ENCODE measurements at places on chromosomes 6 and 20. TPM values are rescaled to one million over a fixed set of nuclear protein-coding genes. Genes with fewer than 3 reads are reported as not detected.

The DEFB114 gene
- not detected for total RNA-seq

- no peak for DNase-seq
These were observed 18.8 kb downstream of the CFAP61 start for GRCh38 chr20:20070871-20071726.

- DNase-seq, result no peak
These were observed 8.1 kb upstream of the HSPA12B start for GRCh38 chr20:3724356-3724755.

DNA sequence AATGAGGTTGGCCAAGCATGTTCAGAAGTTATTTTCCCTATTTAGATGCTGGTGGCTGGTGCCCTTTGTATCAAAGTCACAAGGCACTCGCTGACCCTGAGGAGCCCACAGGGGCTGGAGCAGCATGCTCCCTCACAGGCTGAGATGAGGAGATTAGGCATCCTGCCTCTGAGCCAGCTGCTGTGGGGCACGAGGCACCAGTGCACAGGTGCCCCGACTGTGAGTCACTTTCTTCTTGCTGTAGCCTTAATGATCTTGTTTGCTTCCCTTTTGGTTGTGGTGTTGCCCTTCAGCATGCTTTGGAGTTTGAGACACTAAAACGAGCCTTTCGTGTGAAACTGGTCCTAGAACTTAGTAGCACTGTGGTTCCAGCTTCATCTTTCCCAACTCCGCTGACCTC is 4.3 kb downstream of the PSMG4 start:
- peak; percentile 55 for DNase-seq

The MICB gene
- total RNA-seq, result 9.5 TPM

DNA sequence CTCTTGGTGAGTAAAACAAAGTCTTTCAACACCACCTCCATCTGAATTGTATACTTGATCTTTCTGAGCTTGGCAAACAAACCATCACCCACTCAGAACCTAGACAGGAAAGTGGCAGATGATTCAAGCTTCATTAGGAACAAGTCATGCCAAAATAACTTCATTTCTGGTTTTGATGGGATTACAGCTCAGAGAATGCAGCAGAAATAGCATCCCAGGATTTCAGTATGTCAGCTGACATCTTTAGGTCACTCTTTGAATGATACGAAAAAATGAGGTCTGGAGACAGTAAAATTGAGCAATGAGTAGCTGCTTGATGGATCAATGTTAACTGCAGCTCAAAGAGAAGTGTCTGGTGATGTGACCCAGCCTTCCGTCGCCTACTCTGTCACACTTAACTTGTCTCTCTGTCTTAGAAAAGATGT is 92.4 kb downstream of the GJA10 start:
- no peak for DNase-seq

DNA sequence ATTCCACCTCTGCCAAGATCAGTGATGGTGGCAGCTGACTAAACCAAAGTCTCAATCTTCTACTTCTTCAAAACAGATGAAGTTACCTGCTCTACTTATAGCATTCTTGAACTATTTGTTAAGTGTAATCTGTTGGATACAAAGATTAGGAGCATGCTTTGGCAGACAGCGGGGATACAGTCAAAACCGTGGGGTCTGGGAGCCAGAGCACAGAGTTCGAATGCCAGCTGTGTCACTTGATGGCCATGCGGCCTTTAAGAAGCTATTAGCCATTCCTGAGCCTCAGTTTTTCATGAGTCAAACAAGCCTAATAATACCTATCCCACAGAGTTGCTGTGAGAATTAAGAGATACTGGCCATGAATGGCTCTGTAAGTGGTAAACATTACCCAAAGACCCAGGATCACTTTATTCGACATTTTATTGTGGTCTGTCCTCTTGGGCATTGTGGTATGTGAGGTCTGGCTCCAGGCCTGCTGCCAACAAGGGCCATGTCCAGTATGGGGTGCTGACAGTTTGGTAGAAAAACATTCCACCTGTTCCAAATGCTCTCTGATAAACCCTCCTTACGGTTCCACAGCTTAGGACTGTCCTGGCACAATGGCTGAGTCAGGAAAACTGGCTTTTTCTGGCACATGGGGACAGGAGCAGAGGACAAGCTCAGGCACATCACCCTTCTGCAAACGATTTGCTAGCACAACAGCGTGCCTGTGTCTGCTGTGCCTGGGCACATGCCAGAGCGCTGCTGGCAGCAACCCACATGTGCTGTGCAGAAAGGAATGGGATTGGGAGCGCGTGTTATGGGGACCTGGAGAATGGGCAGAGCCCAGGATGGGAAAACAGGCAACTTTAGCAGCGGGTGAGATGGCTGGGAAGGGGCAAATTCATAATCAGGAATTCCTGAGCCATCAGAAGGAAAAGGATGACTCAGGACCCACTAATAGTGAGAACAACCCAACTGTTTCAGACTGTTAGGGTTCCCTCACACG is 15.7 kb upstream of the FAM83C start:
- DNase-seq, result no peak

DNA sequence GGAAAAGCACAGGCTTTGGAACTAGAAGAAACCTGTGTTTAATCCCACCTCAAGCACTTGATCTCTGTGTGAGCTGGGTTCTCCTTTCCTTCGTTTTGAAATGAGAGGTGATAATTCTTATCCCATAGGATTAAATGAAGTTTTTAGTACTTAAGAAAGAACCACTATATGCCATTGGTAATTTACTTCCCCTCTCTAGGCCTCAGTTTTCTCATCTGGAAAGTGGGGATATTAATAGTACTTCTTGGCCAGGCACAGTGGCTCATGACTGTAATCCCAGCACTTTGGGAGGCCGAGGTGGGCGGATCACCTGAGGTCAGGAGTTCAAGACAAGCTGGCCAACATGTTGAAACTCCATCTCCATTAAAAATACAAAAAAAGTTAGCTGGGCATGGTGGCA is 14.1 kb downstream of the REM1 start:
- no peak for DNase-seq

DNA sequence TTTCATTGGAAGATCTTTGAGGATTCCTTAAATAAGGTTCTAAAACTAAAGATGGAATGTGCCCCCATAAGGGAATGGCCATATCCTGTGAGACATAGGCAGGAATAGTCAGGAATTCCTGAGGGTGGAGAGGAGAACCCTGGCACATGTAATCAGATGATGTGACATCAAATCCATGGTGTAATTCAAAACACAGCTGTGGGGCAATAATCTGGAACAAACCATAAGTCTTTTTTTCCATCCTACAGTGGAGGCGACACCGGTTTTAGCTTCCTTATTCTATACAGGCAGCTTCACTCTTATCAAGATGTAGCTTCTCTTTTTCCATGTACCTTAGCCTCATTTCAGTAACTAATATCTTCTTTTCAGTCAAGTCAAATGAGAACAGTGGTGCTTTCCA is 133.6 kb upstream of the CITED2 start:
- no peak for DNase-seq

The CRISP2 gene
- total RNA-seq, result 0.05 TPM

DNA sequence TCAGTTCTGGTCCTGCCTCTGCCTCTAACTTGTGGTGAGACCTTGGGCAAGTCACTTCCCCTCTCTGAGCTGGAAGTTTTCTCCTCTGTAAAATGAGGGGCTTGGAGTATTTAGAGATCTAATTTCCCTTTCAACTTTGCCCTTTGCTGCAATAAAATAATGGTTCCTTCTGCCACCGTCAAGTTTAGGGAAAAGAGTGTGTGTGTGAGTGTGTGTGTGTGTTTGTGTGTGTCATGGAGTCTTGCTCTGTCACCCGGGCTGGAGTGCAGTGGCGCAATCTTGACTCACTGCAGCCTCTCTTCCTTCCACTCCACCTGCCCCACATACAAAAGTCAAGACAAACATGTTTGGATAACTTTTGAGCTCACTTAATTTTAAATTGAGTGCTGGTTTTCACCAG is 39.2 kb upstream of the PIM1 start:
- no peak for DNase-seq

DNA sequence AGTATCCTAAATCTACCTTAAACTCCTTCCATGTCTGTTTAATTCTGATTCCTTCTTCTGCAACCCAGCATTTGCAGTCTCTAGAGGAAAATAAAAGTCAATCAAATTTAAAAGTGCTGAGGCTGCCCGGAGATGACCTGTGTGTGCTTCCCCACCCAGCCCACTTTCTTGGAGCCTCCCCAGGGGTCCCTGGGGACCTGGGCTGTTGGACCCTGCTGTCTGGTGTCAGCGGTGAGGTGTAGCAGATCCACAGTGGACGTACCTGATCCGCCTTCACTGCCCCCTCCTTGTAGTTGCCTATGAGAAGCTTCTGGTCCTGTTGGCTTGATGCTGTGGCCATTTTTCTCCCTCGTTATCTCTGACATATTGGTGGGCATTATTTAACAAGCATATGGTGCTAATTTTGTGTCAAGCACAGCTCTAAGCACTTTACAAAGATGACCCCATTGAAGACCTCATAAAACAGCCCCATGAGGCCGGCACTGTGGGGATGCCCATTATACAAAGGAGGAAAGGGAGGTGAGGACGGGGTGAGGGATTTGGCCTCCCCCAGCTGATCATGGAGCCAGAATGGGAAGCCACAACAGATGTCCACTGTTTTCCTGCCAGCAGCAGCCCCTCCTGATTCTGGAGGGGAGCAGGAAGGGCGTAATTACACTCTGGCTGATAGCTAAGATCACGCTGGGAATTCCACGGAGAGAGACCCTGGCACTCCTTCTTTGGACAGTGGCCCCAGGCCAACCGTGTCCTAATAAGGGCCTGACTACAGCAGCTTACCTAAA is 628.2 kb downstream of the CDH26 start:
- DNase-seq, result no peak

GRCh38 chr6:150745896-150746295 is 119.6 kb upstream of the MTHFD1L start:
- DNase-seq, result no peak

- no peak for DNase-seq
These were observed 41.2 kb downstream of the TRAF3IP2 start for GRCh38 chr6:111564482-111564945.

DNA sequence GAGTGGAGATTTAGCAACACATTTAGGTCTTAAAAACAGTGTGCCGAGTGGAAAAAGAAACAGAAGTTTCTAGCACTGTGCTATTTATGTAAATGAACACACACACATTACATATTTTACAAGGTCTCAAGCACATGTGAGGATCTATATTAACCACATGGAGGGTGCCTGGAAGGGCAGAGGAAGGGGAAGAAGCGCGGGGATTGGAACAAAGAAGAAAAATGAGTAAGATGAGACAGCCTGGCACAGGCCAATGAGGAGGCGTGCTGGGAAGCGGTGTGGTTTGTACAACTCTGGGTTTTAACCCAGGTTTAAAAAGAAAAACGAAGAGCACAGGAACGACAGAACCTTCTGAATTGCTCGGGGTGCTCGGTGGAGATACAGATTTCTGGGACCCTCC is 5.7 kb downstream of the KCNG1 start:
- no peak for DNase-seq

Data from thymus (tissue), 14 donors.